ENCODE measurements at places on chromosomes 11 and 22.

- DNase-seq, result peak; percentile 13
Observed at GRCh38 chr11:69311767-69312385, 17.9 kb downstream of the MYEOV start.

DNA sequence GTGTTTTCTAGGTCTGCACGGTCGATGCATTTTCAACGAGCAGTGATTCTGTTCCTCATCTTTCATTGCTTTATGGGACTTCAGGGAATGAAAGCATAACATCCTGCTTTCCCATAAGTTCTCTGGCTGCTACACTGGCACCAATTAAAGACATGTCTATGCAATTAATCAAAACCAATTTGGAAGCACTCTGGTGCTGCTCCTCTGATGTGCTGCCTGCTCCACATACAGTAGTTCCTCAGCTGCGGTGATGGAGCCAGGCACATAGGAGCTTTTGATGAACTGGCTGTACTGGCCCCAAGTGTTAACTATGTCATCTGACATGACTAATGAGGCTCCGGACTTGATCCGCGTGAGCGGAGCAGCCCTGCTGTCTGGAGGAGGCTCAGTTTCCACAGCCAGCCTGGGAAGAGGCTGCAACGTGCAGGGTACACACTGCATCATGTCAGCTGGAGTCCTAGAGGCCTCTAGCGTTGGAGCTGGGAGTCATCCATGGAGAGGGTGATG, 29.8 kb downstream of the GVQW3 start:
- DNase-seq, result peak; percentile 12

DNA sequence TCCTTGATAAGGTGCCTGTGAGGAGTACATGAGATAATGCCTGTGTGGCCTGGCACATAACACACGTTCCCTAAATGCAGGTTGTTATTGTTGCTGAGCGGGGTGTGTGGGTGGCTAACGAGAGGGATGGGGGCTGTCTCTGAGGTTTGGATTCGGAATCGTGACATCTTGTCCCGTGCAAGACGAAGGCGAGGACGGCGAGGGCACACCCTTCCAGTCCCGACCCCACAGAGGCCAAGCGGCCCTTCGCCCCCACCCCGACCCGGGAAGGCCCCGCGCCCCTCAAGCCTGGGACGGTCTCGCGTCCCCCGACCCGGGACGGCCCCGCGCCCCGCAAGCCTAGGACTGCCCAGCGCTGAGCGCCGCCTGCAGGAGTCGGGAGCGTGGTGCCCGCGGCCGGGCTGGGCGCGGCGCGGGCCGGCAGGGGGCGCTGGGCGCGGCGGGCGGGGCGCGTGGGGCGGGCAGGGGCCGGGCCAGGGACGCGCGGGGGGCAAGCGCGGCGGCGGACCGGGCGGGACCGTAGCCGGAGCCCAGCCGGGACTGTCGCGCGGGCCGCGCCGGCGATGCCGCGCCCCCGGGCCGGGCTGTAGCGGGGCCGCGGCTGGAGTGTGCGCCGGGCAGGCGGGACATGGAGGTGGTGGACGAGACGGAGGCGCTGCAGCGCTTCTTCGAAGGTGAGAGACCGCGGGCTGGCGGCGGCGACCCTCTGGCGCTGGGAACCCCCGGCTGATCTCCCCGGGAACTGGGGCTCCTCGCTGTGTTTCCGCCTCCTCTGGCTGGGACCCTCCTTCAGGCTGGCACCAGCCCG, at the start of gene MYRF:
MYRF (plus strand) TSS at position 520 of the 808 bp plus-strand sequence; CDS start at position 629, 109 bp downstream.
- DNase-seq, result peak; percentile 43

DNA sequence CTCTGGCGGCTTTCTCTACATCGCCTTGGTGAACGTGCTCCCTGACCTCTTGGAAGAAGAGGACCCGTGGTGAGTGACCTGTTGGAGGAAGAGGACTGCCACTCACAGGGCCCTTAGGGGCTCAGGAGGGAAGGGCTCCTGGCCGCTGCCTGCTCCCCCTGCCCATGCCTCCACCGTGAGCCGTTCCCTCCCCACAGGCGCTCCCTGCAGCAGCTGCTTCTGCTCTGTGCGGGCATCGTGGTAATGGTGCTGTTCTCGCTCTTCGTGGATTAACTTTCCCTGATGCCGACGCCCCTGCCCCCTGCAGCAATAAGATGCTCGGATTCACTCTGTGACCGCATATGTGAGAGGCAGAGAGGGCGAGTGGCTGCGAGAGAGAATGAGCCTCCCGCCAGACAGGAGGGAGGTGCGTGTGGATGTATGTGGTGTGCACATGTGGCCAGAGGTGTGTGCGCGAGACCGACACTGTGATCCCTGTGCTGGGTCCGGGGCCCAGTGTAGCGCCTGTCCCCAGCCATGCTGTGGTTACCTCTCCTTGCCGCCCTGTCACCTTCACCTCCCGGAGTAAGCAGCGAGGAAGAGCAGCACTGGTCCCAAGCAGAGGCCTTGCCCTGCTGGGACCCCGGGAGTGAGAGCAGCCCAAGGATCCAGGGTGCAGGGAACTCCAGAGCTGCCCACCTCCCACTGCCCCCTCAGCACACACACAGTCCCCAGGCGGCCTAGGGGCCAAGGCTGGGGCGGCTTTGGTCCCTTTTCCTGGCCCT, 6.9 kb downstream of the SLC39A13 start:
- no peak for DNase-seq
